ENCODE measurements at places on chromosomes 11 and 22. TPM values are rescaled to one million over a fixed set of nuclear protein-coding genes. Genes with fewer than 3 reads are reported as not detected.

The SCGB1D2 gene
- not detected for total RNA-seq

The KDM4E gene
- total RNA-seq: not detected

The CCDC90B gene
- total RNA-seq: 33.7 TPM

The PATE4 gene
- total RNA-seq: not detected

The DBX1 gene
- total RNA-seq: not detected

The NCR3LG1 gene
- 1.3 TPM for total RNA-seq

The TYR gene
- not detected for total RNA-seq

The TEX54 gene
- not detected for total RNA-seq

The ST14 gene
- 1.8 TPM for total RNA-seq

The LDLRAD3 gene
- total RNA-seq: 5.1 TPM
